ENCODE measurements at places on chromosomes 5 and 9. TPM values are rescaled to one million over a fixed set of nuclear protein-coding genes. Genes with fewer than 3 reads are reported as not detected.

Gene ADGRV1
- total RNA-seq: 0.21 TPM

DNA sequence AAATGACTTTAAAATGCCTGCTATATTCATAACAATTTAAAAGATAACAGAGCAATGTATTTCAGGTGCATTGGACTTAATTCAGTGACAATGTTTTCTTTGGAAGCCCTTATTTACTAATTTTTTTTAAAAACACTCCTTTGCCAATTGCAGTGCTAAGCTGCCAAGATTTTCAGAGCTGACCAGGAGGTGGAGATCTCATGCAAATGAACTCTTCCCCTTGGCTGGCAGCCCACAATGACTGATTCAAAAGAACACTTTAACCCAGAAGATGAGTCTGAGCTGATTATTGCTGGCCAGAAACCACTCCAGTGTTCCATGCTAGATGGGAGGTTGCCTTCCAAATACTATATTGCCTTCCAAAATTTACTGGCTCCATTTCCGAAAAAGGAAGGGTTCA is 128.3 kb upstream of the CCNH start:
- DNase-seq: peak; percentile 80

GRCh38 chr9:83166372-83166771 is 103.4 kb upstream of the RASEF start:
- DNase-seq: no peak

GRCh38 chr9:37163299-37163698 is 42.9 kb downstream of the ZCCHC7 start:
- DNase-seq: no peak

DNA sequence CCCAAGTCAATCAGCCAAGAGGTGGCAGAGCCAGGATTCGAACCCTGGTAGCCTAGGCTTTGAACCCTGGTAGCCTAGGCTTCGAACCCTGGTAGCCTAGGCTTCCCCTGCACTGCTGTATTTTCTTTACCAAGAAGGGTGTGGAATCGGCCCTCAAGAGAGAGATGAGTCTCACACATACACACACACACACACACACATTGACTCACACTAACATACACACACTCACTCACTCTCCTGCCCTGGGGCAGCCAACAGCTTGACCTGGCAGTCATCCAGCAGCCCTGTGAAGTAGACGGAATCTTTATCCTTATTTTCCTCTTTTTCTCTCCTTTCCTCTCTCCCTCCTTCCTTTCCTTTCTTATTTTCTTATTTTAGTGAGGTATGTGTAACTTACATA is 55.4 kb upstream of the RPL26L1 start:
- DNase-seq: peak; percentile 19

GRCh38 chr5:160341309-160341870 is 29.0 kb upstream of the CCNJL start:
- DNase-seq: no peak

- no peak for DNase-seq
Measured at GRCh38 chr5:142845954-142846398, 75.8 kb downstream of the ARHGAP26 start.

DNA sequence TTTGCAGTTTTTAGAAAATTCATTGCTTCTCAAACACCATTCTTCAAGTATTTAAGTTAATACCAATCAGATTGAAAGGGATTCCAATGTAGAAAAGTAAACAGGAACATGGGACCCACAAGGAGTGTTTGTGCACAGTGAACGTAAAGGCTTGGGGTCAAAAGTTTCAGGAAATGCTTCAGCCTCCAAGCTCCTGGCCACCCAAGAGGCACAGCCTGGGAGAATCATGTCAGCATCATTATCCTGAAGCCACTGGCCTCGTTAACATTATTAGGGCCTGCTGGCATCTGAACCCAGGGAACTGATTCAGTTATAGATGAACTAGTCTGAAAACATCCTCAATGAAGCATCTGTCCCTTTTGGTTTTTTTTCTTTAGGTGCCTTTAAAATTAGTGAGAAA is 122.9 kb downstream of the NXNL2 start:
- no peak for DNase-seq

DNA sequence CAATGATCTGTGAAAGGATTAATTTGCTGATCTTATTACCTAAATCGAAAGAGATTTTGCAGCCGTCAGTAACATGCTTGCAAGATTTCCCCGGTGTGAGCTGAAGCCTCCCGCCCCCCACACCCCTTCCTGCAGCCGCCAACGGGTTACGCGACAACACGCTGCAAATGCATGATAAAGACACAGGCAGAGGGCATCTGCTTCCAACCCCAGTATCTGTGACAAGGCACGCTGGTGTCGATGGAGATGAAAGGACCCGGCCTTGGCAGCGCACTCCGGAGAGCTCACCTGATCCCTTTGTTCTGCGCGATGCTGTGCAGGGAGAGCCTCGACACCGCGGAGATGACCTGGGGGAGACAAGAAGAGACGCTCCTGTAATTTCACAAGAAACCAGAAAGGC is 122.9 kb upstream of the SARDH start:
- DNase-seq: no peak

GRCh38 chr5:32170303-32171151 is 3.6 kb downstream of the GOLPH3 start:
- no peak for DNase-seq

DNA sequence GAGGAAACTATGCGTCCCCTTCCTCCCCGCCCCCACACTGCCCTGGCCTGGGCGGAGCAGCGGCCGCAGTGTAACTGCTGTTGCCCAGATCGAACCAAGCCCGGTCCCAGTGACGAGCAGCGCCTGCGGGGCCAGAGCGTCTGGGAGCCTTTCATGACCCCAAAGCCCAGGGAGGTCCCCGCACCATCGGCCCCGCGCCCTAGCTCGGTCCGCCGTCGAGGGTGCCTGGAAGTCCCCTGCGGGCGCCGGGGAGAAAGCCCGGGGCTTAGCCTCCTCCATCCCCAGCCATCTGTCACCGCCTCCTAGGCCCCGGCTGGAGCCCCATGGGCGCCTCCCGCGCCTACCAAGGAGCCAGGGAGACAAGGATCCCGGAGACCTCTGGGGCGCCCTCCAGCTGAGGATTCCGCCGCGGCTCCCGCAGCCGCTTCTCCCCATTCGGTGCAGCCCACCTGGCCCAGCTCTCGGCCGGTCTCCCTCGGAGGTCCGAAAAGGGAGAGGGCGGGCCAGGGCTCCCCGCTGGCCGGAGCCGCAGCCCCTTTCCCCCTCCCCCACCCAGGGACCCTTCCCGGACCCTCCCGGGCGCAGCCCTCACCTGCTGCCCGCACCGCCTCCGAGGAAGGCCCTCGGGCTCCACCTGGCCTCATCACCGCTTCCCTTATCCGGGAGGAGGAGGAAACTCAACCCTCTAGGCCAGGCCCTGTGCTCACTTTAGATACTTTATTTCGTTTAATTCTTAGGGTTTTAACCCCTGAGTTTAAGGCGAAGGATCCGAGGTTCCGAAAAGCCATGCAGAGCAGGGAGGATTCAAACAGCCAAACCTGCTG is 45.6 kb downstream of the APTX start:
- no peak for DNase-seq
